PC-3 (cell line): ENCODE measurements at places on chromosomes 16 and 17. TPM values are rescaled to one million over a fixed set of nuclear protein-coding genes. Genes with fewer than 3 reads are reported as not detected.
A peak's percentile ranks its signal among the peaks of the same experiment; 100 is the strongest.

Gene ADORA2B
- 118 and 130 TPM in 2 replicates for total RNA-seq

DNA sequence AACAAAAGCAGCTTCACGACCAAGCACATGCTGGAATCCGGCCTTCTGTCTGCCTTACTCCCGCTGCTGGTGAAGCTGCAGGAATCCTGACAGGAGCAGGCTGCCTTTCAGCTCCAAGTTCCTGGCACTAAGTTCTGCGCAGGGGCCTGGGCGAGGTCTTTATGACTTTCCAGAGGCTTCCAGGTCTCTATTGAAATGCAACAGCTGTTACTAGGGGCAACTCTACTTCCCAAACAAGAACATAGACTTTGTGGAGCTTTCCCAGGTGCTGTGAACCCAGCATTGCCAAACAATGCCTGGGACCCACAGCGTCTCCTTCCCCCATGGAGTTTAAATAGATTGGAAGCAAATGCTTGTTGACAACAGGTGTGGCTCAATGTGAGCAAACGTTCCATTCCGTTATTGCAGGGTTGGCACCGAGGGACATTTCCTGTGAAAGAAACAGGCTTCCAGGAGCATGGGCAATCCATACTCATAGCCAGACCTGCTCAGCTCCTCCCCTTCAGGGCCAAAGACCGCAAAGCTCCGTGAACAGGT, 156.0 kb downstream of the CDH13 start:
- no peak for DNase-seq

DNA sequence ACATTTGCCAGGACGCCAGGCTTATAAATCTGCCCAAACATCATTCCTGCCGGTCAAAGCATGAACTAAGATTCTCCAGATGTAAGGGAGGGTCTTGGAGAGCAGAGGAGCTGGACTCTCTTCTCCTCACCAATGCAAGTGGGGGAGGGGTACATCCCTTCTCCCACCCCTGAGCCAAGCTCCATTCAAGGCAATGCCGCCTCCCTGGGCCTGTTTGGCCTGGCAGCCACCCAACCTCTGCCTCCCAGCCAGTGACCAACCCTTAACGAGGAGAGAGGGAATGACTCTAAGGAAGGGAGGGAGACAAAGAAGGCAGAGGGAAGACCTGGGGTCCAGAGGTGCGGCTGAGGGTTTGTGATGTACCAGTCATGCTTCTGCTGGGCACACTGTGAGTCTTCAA, 13.8 kb downstream of the C17orf50 start:
- DNase-seq = peak; percentile 39

DNA sequence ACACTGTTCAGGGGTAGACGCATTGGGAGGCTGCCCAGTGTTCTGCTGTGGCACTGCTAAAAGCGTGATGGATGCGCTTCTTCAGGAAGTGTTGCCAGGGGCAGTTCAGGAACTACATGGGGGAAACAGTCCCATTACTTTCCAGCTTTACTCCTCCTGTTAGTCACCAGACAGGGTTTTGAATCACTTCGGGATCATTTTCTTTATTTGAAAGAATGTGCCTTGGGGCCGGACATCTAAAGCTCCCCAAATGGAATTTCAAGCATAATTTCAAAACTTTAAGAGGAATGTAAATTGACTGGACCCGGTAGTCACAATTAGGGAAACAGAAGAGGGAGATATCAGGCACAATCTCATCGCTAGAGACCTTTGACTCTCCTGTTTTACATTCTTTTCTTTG, 1.3 kb upstream of the KRTAP2-1 start:
- peak; percentile 78 for DNase-seq

DNA sequence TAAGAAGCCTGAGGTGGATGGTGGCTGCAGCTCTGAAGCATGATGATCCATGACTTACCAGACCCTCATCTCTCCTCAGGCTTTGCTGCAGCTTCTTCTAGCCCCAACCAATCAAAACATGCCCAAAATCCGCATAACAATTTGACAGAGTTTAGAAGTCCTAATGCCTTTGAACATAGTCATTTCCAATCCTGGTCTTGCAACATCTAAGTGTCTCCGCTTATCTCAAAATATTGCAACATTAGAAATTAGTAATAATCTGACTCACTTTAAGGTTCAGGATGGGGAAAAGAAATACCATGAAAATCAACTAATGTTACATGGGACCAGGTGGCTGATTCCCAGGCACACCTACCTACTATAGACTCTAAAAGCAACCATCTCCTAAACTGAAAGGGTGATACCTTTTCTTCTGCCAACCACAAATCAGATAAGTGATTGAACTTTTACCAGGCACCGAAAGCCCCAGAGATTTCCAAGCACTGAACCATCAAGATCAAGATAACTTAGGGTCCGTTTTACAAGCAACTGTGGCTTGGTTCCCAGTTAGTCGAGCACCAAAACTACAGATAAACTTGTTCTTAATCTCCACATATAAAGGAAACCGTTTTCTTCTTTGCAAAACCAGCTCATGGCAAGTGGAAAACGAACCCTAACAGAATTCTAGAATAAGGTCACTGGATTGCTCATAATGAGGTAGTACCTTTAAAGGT, 14.0 kb downstream of the ERN1 start:
- peak; percentile 95 for DNase-seq

Gene ADAM11
- 2.7 and 2.9 TPM in 2 replicates for total RNA-seq

Gene ZFHX3
- total RNA-seq = 3.5 and 4.5 TPM in 2 replicates

- peak; percentile 82 for DNase-seq
Measured at GRCh38 chr17:45852535-45853297, 8.0 kb downstream of the SPPL2C start.

DNA sequence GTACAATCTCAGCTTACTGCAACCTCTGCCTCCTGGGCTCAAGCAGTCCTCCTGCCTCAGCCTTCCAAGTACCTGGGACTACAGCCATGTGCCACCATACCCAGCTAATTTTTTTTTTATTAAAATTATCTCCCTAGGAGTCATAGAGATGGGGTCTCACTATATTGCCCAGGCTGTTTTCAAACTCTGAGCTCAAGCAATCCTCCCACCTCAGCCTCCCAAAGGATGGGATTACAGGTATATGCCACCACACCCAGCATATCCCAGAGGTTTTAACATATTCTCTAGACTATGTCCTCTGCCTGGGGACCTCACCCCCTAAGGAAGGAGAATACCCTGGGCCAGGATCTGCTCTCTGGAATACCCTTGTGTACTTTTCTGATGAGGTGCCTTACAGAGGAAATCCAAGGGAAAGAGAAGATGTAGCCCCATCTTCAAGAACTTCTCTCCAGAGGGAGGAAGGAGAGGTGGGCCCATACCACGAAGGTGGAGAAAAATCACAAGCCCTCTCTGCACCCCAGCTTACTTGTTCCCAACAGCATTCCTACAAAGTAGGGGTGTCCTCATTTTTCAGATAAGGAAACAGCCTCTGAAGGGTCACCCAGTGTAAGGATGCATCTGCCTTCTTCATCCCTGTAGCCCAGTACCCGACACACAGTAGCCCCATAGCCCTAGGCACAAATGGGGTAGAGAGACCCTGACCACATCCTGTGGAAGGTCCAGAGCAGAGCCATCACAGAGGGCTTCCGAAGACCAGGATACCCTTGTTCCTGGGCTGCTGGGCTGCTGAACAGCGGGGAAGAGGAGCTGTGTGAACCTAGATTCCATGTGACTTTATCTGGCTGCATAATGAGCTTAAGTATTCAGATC, 151.6 kb downstream of the SOCS1 start:
- DNase-seq = no peak

Gene TENT4B
- total RNA-seq = 6.3 and 7.4 TPM in 2 replicates

DNA sequence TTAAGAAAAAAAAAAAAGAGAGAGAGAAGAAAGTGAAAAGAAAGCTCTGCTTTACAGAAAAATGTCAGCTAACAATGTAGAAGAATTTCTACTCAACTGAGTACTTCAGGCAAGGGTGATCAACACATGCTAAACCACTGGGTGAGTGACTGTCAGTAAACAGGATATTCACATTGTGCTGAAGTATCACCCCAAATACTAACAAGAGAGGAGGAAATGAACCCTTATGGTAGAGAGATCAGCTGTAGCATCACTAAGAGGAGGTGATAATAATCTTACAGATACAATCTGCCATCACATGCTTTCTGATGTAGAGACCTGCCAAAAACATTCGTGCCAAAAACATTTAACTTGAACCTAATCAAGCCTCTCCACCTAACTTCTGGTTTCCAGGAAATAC, 30.7 kb upstream of the ICAM2 start:
- DNase-seq = no peak

GRCh38 chr16:29950806-29951461, 10.9 kb upstream of the TMEM219 start:
- DNase-seq = no peak

Gene KRT20
- total RNA-seq = 0.18 TPM in 1 of 2 replicates, not detected in the other

DNA sequence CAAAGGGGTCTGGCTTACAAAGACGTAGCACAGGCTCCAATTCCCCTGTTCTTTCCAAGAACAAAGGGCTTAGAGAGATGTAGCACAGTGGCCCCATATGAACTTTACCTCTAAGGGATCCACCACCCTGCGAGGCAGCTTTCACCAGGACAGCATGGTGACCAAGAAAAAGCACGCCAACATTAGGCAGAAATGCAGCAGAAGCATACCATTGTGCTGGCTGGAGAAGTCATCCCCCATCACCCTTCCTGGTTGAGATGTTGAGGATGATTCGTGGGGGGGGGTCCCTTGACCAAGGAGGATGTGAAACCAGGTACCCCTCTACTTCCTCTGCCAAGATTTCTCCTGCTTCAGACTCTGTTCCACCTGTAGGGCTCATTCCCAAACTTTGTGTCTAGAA, 48.4 kb downstream of the TMEM114 start:
- no peak for DNase-seq

Gene SLC13A2
- not detected in 2 replicates for total RNA-seq

- DNase-seq = no peak
Measured at GRCh38 chr17:73157521-73157890, 7.3 kb upstream of the SSTR2 start.

DNA sequence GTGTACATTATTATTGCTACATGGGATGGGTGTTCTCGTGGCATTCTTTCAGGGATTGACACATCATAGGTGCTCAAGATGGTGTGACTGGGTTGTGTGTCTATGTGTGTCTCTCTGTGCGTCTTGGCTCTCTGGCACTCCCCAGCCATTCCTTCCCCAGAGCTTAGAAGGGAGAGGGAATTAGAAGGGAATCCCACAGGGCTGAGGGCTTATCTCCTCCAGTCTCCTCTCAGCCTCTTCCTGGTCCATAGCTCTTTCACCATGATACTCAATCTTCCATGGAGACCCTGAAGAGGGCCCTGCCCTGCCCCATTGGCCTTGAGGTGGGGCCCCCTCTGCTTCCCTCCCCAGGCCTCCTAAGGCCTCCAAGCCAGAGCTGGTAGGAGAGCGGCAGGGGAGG, 52.0 kb downstream of the MRM1 start:
- DNase-seq = no peak

DNA sequence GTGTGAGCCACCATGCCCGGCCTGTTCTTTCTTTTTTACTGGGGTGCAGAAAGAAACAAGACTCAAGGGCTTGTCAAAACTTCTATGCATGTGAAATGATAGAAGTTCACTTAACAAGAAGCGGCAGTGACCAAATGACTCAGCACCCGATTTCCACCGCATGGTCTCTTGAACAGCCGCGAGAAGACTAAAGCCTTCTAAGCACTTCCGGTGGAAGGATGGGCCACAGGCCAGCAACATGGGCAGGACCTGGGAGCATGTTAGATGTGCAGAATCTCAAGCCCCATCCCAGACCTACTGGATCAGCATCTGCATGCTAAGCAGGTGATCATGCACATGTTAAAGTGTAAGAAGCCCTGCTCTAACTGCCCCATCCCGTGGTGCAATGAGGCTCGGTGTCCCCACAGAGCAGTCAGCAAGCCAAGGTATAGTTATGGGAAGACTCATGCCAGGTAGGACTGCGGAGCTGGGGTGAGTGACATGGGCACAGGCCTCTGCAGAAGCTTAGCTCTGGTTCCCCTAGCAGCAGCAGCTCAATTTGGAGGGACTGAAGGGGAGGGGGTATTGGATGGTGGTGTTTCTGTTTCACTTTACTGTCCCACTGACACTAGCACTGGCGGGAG, 88.5 kb upstream of the HNF1B start:
- no peak for DNase-seq

DNA sequence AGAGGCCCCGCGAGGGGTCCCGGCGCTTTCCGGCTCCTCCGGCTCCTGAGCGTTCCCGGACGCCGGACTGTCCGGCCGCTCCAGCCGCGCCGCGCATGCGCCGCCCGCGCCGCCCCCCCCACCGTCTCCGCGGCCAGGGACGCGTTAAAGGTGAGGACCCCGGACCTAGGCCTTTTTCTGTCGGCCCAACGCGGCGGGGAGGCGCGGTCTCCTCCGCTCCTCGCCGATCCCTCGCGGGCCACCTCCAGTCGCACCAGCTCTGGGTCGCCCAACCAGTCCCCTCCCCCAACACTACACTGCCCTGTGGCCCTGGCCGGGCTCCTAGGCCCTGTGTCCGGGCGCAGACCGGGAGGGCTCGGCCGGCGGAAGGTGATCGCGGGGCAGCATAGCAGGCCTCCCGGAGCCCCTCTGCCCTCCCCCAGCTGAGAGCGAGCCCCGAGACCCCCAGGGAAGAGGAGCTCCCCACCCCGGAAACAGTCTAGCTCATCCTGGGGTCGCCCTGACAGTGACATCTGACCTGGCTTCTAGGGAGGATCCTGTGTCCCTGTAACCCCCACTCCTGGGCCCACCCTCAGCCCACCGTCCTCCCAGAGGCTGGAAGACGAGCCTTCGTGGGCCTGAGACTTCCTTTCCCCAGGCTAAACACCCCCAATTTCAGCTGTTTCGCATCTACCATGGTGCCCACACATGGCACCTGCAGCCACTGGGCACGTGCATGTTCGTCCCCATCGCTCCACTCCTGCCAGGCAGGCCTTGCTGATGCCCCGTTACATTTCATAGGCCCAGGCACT, 14.7 kb upstream of the BCAR1 start:
- peak; percentile 71 for DNase-seq

DNA sequence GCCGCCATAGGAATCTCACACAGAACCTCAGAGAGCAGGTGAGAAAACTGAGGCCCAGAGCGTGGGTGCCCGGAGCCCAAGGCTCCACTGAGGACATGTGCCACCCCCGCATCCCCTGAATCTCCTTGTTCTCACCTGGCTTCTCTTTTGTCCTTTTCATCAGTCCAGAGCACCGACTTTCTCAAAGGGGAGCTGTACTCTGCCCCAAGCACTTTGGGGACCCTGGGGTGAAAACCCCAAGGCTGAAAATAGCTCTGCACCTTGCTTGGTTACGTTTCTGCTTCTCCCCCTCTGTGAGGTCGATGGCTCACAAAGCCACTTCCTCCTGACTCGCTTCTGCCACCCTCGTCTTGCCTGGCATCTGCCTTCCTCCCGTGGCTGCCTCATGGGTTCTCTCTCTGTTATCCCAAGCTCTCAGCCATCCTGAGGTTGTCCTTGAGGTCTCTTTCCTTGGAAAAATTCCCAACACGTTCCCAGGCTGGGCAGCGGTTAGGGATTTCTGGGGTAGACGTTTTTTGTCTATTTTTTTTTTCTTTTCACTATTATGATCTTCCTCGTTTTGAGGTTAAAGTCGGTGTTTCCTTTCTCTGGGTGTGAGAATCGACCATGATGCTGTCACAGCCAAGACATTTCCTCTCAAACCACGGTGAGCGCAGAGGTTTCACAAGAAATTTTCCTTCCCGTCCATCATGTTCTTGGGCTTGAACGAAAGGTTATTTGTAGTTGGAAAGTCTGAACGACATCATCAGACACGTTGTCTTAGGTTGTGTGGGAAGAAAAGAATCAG, 37.2 kb downstream of the IRF8 start:
- DNase-seq = no peak
